IgD-negative memory B cell (primary cell): ENCODE measurements at places on chromosomes 5 and 9. TPM values are rescaled to one million over a fixed set of nuclear protein-coding genes. Genes with fewer than 3 reads are reported as not detected.

ANGPTL2 gene
- polyA plus RNA-seq: 0.08 TPM

IL4 gene
- polyA plus RNA-seq: not detected

ADAMTS6 gene
- polyA plus RNA-seq: 0.88 TPM

CAVIN4 gene
- polyA plus RNA-seq: not detected

TMEM174 gene
- not detected for polyA plus RNA-seq

HBEGF gene
- 0.83 TPM for polyA plus RNA-seq

ALDH1A1 gene
- polyA plus RNA-seq: 0.10 TPM

TDRD7 gene
- 11.1 TPM for polyA plus RNA-seq

MAMDC2 gene
- not detected for polyA plus RNA-seq

GARIN3 gene
- not detected for polyA plus RNA-seq

PCDHGC4 gene
- polyA plus RNA-seq: not detected

PDZD2 gene
- polyA plus RNA-seq: 0.16 TPM

PCDHA3 gene
- polyA plus RNA-seq: not detected

MYMK gene
- not detected for polyA plus RNA-seq

DEPDC1B gene
- 0.23 TPM for polyA plus RNA-seq

ODF2 gene
- 25.2 TPM for polyA plus RNA-seq

SLC36A3 gene
- polyA plus RNA-seq: not detected

PCDHGA5 gene
- not detected for polyA plus RNA-seq

LRSAM1 gene
- 15.7 TPM for polyA plus RNA-seq
